Fibroblast of skin of left biceps (primary cell): ENCODE measurements at places on chromosomes 4 and X.

DNA sequence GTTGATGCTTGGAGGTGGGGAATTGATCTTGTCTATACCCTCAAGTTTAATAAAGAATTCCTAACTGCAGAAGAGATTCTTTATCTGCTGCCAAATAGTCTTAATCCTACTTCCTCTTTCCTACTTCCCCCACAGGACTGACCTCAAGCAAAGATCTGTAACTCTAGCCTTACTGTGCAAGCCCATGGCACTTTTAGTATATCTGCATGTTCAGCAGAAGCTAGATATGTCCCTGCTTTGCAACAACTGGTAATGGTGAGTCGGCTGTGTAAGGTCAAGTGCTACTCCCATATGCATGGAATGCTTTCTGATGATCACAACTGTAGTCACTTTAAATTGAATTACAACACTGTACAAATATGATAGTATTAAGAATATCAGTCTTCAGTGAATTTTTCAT is 26.3 kb upstream of the PDS5A start:
- no peak for DNase-seq

GRCh38 chrX:47637546-47638195 is 7.9 kb upstream of the CFP start:
- no peak for DNase-seq

GRCh38 chr4:17063888-17064287 is 165.4 kb upstream of the LDB2 start:
- peak; percentile 79 for DNase-seq

- no peak for DNase-seq
Measured at GRCh38 chrX:41870719-41871151, 52.6 kb downstream of the CASK start.

DNA sequence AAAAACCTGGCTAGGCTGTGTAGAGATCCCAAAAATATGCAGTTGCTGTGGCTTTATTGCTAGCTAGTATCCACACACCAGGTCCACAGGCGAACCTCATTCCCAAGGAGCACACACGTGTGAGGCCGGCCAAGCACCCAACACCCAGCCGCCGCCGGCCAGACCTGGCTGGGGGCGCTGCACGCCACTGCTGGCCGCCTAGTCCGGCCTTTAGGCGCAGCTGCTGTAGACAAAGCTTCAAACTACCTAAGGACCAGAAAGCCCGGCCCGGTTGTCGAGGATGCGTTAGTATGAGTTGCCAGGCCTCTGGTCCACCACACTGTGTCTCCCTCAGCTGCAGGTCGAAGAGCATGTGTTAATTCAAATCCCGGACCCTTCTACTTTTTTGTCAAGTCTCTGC is 3.1 kb downstream of the POU3F4 start:
- no peak for DNase-seq

- DNase-seq = no peak
Measured at GRCh38 chr4:127775843-127776242, 6.3 kb upstream of the HSPA4L start.

- DNase-seq = no peak
Measured at GRCh38 chrX:41352329-41352838, 18.4 kb downstream of the DDX3X start.

GRCh38 chrX:31333165-31333831 is 261.5 kb upstream of the FTHL17 start:
- peak; percentile 50 for DNase-seq

- no peak for DNase-seq
Measured at GRCh38 chr4:87745064-87745807, 54.1 kb upstream of the IBSP start.

DNA sequence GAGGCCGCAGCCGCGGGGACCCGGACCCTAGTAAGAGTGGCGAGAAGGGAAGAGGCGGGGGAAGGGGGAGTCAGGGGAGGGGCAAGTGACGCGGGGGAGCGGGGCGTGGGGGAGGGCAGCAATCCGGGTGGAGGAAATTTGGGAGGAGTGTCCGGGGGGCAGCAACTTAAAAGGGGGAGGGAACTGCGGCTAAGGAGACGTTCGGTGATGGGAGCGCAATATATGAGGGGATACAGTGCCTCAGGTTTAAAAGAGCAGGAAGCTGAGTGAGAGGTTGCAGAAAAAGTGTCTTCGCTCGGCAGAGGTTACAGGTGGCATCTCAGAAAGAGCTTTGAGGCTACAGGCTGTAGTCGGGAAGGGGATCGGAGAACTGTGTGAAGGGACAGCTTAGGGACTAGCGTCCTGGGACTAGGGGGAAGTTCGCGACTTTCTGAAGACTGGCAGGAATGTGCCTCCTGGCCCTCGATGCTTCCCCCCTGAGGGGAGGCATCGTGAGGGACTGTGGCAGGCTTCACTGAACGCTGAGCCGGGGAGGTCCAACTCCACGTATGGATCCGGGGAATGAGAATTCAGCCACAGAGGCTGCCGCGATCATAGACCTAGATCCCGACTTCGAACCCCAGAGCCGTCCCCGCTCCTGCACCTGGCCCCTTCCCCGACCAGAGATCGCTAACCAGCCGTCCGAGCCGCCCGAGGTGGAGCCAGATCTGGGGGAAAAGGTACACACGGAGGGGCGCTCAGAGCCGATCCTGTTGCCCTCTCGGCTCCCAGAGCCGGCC is 519 bp downstream of the FOXO4 start:
- no peak for DNase-seq

DNA sequence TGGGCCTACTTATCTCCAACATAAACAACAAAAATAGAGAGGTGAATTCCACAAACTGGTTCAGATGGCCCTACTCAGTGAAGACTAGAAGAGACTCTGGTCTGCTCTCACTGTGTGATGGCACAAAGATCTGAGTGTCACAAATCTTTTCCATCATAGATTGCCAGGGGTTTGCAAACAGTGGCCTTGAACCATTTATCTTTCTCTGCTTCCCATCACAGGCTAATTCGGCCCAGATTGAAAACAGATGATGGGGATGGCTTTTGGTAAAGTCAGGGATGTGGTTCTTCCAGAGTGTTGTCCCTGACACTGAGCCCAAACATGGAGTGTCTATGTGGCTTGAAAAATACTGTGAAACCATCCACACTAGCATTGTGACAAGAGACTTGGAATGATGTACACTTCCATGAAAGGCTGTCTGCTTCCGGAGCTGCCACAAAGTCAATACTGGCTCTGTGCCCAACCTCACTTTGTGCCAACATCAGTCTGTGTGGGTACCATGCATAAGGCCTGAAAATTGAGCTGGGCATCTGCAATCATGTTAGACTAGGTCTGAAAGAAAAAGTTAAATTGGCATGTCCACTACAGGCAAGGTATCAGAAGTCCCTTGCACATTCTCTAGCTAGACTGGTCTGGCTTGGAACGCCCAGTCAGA is 25.2 kb upstream of the PLAC1 start:
- DNase-seq = no peak

GRCh38 chrX:111645607-111646006 is 35.4 kb upstream of the ALG13 start:
- no peak for DNase-seq

GRCh38 chrX:70231666-70232065 is 2.8 kb upstream of the AWAT1 start:
- no peak for DNase-seq

DNA sequence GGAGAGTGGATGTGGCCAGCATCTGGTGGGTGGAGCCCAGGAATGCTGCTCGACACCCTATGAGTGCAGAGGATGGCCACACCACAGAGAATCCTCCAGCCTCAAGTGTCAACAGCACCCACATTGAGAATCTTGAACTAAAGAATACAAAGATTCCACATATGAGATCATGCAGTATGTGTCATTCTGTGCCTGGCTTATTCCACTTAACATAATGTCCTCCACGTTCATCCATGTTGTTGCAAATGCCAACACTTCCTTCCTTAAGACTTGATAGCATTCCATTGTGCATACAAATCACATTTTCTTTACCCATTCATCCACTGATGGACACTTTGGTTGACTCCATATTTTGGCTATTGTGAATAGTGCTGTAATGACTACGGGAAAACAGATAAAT is 145.8 kb downstream of the PRKX start:
- DNase-seq = no peak

- DNase-seq = no peak
Measured at GRCh38 chrX:7190157-7190556, 42.2 kb upstream of the PUDP start.

DNA sequence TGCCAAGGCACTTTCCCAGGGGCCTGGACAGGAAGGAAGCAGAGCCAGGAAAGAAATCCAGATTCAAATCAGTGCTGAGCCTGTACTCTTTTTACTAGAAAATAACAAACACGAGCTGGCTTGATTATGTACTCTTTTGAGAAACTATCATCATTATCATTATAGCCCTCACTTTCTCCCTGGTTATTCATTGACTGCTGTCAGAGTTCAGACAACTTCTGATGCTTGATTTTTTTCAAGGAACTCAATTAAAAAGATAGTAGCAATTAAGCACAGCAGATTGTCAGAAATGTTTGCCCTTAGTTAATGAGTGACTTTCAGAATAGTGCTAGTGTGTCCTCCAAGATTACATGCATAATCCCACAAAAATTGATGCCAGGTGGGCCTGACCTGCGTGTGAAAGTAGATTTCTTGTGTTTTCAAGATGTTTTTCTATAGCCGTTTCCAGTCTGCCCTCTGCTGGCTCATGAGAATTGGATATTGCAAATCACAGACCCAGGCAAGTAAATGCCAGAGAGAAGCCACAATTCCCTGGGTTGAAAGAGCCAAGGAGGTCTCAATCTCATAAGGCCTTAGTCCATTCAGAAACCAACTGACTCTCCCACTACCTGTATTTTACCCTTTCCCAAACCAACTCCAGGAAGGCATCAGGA is 14.3 kb upstream of the PNPLA4 start:
- DNase-seq = no peak

GRCh38 chr4:25180524-25181131 is 20.4 kb upstream of the SEPSECS start:
- DNase-seq = no peak

DNA sequence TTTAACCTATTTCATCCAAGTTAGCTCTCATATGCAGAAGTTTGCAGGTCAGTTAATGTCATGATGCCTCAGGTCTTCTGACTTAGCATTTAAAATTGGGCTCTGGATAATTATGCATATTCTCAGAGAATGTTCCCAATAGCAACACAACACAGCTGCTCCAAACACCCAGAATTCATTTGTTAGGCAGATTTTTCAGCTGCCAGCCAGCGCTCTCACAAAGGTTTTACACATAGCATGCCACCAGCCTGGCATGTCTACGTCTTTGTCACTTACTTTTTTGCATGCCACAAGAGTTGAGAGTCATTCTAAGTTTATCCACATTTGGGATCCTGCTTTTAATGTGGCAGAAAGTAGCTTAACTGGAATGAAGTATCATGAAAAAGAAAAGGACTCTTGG is 84.8 kb downstream of the LIMCH1 start:
- DNase-seq = no peak
